ENCODE measurements at places on chromosomes 1 and 21. TPM values are rescaled to one million over a fixed set of nuclear protein-coding genes. Genes with fewer than 3 reads are reported as not detected.
A peak's percentile ranks its signal among the peaks of the same experiment; 100 is the strongest.

Gene NCAM2
- 0.58 TPM for total RNA-seq

Gene SHE
- 1.3 TPM for total RNA-seq

Gene LCE6A
- total RNA-seq = not detected

Gene OR2AK2
- not detected for total RNA-seq

DNA sequence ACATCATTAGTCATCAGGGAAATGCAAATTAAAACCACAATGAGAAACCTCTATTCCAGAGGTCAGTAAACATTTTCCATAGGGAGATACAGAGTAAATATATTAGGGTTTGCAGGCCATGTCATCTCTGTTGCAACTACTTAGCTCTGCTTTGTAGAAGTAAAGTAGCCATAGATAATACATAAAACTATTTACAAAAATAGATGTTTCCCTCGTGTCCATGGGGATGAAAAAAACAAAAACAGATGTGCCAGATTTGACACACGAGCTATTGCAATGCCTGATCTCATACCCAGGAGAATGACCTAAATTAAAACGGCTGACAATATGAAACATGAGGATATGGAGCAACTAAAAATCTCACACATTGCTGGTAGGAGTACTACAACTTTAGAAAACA is 17.3 kb downstream of the LTN1 start:
- no peak for DNase-seq
- H3K4me1 ChIP-seq = no peaks in the 10 kb centered on the region
- H3K27me3 ChIP-seq = no peaks in the 10 kb centered on the region
- H3K4me3 ChIP-seq = no peak overlapping the region
- no peak overlapping the region for H3K27ac ChIP-seq
- H3K36me3 ChIP-seq = peaks cover 91% of the 10 kb centered on the region

GRCh38 chr1:225602590-225603206 is 50.2 kb downstream of the ENAH start:
- H3K27ac ChIP-seq = no peak overlapping the region
- no peak for DNase-seq
- no peaks in the 10 kb centered on the region for H3K27me3 ChIP-seq
- H3K4me1 ChIP-seq = peaks cover 35% of the 10 kb centered on the region

- DNase-seq = no peak
- no peak overlapping the region for H3K27ac ChIP-seq
- no peaks in the 10 kb centered on the region for H3K27me3 ChIP-seq
These were observed 57.9 kb downstream of the ZNF678 start for GRCh38 chr1:227621211-227621610.

- H3K4me1 ChIP-seq = peaks cover 7% of the 10 kb centered on the region
- H3K27me3 ChIP-seq = no peaks in the 10 kb centered on the region
- no peak overlapping the region for H3K4me3 ChIP-seq
- H3K36me3 ChIP-seq = no peaks in the 10 kb centered on the region
- H3K27ac ChIP-seq = no peak overlapping the region
These were observed 200.7 kb downstream of the CHRM3 start for GRCh38 chr1:239587066-239587465.

GRCh38 chr1:108704496-108704895 is 8.2 kb upstream of the FNDC7 start:
- H3K4me3 ChIP-seq = no peak overlapping the region
- H3K27me3 ChIP-seq = peaks cover 4% of the 10 kb centered on the region
- H3K36me3 ChIP-seq = peaks cover 27% of the 10 kb centered on the region
- no peak overlapping the region for H3K27ac ChIP-seq
- no peak for DNase-seq

GRCh38 chr1:219416598-219417238 is 196.2 kb downstream of the ZC3H11B start:
- no peak overlapping the region for H3K4me3 ChIP-seq
- H3K36me3 ChIP-seq = no peaks in the 10 kb centered on the region
- no peaks in the 10 kb centered on the region for H3K27me3 ChIP-seq
- peak; percentile 64 for DNase-seq
- no peaks in the 10 kb centered on the region for H3K4me1 ChIP-seq

DNA sequence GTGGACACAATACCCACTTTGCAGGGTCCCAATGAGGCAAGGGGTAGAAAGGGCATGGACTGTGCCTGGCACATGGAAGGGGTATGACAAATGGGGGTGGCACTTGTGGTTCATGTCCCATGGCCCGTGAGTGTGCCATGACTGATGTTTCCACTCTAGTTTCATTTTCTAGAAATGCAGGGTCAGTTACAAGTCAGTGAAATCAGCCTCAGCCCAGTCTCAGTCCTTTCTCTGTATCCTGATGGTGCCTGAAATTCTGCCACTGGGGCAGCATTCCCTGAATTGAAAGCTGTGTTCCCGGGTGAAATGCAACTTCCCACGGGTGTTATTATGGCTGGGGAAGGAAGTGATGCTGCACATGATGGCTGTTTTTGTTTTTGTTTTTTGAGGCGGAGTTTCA is 110.8 kb upstream of the ZBTB40 start:
- H3K27me3 ChIP-seq = peaks cover 41% of the 10 kb centered on the region
- H3K4me1 ChIP-seq = peaks cover 12% of the 10 kb centered on the region
- no peaks in the 10 kb centered on the region for H3K36me3 ChIP-seq
- no peak overlapping the region for H3K4me3 ChIP-seq
- no peak overlapping the region for H3K27ac ChIP-seq

DNA sequence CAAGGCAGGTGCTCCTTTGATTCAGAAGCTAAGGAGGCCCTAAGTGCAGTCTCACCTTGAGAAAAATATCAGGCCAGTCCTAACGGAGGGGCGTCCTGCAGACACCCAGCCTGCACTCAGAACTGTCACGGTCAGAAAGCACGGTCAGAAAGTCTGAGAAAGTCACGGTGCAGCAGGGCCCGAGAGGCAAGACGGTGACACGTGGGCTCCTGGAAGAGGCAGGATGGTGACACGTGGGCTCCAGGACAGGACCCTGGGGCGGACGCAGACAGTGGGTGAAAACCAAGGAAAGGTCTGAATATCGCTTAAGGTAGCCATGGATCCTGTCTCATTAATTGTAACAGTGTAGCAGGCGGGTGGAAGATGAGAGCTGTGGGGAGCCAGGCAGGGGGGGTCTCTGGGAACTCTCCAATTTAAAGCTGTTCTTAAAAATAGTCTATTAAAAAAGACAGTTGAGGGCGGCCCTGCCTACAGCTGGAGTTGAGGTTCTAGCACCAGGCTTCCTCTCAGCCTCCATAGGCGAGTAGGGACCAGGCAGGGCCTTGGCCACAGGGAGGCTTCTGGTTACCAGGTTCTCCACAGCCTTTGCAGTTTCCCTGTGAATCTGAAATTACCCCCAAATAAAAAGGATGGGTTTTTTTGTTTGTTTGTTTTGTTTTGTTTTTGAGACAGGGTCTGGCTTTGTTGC is 65.2 kb downstream of the FAAP20 start:
- H3K27me3 ChIP-seq = no peaks in the 10 kb centered on the region
- no peaks in the 10 kb centered on the region for H3K36me3 ChIP-seq
- no peak overlapping the region for H3K27ac ChIP-seq
- H3K4me3 ChIP-seq = no peak overlapping the region

DNA sequence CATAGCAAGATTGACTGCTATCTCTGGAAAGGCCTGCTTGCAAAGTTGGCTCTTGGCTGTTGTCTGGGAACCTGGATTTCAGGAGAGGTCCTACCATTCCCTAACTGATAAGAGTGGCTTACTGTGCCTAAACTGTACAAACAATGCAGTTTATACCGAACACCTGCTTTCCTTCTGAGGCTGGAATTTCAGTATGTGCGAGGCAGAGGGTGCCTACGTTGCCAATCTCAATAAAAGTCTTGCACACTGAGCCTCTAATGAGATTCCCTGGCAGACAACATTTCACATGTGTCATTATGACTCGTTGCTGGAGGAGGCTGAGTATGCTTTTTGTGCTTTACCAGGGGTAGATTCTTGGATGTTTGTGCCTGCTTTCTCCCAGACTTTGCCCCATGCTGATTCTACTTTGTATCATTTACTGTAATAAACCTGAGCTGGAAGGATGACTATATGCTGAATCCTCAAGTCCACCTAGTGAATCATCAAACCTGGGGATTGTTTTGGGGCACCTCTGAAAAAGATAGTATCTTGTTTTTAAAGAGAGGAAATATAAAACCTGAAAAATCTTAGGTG is 58.9 kb upstream of the GNG4 start:
- no peaks in the 10 kb centered on the region for H3K4me1 ChIP-seq
- no peak overlapping the region for H3K4me3 ChIP-seq
- H3K36me3 ChIP-seq = peaks cover 87% of the 10 kb centered on the region
- no peak for DNase-seq
- no peak overlapping the region for H3K27ac ChIP-seq
- no peaks in the 10 kb centered on the region for H3K27me3 ChIP-seq
